Activated T-cell treated with anti-CD3 and anti-CD28 coated beads for 1 hour (primary cell): ENCODE measurements at places on chromosomes 2 and 18.

DNA sequence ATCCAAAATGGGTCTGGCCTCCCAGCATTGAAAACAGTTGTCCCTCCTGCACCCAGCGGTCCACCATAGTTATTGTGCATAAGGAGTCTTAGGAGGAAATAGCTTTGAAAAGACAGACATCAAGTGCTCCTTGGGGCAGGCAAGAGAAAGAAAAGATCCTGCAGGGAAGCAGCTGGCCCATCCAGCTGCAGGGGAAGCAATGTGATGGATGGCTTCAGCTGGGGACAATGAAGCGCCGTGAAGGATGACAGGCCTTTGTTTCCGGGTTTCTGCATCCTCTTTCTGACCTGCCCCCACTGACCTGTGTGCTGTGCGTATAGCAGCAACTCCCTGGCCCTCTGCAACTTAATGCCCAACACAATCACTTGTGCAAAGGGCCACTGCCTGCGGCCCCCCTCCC is 142.9 kb upstream of the NCKAP5 start:
- DNase-seq, result no peak

- DNase-seq, result no peak
Observed at GRCh38 chr2:68791914-68792313, 57.3 kb downstream of the ARHGAP25 start.

DNA sequence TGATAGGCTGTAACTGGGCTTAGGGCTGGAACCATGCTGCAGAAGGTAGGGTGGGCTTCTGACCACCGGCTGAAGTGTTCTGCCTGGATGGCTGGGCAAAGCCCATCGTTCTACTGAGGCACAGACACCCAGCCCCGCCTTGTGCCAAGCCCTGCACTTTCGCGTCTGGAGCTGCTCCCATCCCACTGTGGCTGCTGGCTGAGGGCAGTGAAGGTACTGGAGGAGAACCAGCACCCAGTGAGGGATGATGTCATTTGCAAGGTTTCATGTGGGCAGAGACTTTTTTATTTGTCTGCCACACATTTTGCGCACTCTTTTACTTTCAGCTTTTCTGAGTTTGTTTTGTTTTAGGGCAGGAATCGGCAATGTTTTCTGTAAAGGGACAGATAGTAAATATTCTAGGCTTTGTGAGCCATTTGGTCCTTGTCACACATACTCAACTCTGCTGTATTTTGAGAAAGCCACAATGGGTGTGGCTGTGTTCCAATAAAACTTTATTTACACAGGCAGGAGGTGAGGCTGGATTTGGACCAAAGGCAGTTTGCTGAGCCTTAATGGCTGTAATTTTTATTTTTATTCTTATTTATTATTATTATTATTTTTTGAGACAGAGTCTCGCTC is 85.6 kb downstream of the ASB1 start:
- no peak for DNase-seq

- DNase-seq, result no peak
Observed at GRCh38 chr2:16383411-16383810, 282.2 kb downstream of the CYRIA start.

- DNase-seq, result peak; percentile 7
Observed at GRCh38 chr2:112692495-112692911, 28.3 kb upstream of the NT5DC4 start.

- no peak for DNase-seq
Observed at GRCh38 chr2:5742126-5742525, 49.9 kb downstream of the SOX11 start.

GRCh38 chr2:240138254-240138984 is 2.0 kb downstream of the OTOS start:
- no peak for DNase-seq

- no peak for DNase-seq
Observed at GRCh38 chr2:161965994-161966393, 108.0 kb downstream of the DPP4 start.

DNA sequence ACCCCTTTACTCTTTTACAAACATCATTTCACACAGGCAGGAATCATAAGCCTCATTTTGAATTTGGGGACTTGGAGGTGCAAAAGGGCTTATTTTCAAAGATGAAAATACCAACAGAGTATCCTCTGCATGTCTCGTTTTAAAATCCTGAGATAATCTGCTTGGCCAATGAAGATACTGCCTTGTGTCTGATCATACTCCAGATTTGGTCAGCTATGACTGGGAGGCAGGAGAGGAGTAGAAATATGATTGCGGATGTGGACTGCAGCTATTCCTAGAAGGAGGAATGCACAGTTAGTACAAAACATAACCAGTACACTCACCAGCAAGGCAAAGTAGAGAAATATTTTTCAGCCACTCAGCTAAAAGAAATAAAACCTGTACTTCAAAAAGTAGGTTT is 342.3 kb downstream of the RPRM start:
- DNase-seq, result no peak

- DNase-seq, result no peak
Observed at GRCh38 chr2:183207110-183207509, 82.9 kb downstream of the NUP35 start.

GRCh38 chr18:62033756-62034155 is 140.9 kb upstream of the RNF152 start:
- DNase-seq, result no peak

- DNase-seq, result no peak
Observed at GRCh38 chr2:188916736-188917135, 57.4 kb upstream of the COL3A1 start.

DNA sequence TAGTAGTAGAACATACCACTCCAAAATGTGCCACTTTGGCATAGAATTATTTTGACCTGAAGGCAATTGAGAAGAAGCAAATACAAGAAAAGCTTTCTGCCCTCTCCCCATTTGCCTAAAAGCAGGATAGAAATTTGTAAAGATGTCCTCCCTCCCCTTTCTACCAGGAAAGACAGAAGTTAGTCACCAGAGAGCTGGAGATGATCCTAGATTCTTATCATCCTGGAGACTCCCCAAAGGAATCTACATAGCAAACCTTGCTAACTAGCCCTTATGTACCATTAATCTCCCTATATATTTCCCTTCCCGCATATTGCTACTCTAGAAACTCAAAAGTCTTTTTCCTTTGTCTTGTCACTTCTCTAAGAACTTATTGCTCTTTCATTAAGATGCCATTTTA is 12.6 kb upstream of the TMEM37 start:
- no peak for DNase-seq

DNA sequence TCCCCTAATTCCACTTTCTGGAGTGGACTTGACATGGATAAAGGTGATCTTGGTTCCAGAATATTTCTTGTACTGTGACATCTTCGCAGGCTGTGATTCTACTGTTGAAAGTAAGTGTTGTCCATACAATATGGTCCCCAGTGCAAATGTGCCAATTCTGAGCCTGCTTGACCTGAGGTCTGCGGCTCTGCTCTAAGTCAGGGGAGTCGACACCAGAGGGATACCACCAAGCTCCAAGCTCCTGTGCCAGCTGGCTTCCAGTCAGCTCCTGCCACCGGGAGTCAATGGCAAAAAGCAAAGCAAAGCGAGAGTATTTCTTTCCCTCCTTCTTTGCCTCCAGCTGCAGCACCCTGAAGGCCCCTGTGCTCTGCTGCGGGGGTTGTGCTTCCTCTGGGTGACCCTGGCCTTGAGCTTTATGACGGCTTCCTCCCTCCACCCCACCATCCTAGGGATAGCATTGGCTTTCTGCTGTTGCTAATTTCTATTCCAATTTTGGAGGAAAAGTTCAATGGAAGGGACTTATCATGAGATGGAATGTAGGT is 50.4 kb downstream of the SLC35F5 start:
- DNase-seq, result no peak

DNA sequence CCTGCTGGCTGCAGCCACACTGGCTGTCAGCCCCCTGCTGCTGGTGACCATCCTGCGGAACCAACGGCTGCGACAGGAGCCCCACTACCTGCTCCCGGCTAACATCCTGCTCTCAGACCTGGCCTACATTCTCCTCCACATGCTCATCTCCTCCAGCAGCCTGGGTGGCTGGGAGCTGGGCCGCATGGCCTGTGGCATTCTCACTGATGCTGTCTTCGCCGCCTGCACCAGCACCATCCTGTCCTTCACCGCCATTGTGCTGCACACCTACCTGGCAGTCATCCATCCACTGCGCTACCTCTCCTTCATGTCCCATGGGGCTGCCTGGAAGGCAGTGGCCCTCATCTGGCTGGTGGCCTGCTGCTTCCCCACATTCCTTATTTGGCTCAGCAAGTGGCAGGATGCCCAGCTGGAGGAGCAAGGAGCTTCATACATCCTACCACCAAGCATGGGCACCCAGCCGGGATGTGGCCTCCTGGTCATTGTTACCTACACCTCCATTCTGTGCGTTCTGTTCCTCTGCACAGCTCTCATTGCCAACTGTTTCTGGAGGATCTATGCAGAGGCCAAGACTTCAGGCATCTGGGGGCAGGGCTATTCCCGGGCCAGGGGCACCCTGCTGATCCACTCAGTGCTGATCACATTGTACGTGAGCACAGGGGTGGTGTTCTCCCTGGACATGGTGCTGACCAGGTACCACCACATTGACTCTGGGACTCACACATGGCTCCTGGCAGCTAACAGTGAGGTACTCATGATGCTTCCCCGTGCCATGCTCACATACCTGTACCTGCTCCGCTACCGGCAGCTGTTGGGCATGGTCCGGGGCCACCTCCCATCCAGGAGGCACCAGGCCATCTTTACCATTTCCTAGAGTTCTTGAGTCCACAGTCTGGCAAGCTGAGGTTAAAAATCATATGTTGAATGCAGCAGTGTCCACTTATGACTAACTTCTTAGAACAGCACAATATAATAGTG is 741 bp downstream of the GPR148 start:
- no peak for DNase-seq

- DNase-seq, result no peak
Observed at GRCh38 chr2:209614690-209615369, 156.8 kb upstream of the UNC80 start.

DNA sequence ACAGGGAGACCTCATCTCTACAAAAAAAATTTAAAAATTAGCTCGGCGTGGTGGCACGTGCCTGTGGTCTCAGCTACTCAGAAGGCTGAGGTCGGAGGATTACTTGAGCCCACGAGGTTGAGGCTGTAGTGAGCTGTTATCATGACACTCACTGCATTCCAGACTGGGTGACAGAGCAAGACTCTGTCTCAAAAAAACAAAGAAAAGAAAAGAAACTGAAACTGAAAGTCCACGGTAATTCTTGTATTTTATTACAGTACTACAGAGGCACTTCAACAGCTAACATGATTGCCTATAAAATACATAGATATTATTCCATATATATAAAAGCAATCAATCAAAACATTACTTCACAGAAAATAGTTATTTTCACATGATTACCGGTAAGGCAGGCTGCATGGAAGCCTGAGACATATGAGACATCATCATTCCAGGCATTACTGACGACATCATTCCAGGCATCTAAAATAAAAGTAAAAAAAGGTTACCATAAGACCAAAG is 23.1 kb downstream of the PRPF40A start:
- no peak for DNase-seq

- no peak for DNase-seq
Observed at GRCh38 chr18:58578835-58579560, 49.9 kb downstream of the ALPK2 start.

DNA sequence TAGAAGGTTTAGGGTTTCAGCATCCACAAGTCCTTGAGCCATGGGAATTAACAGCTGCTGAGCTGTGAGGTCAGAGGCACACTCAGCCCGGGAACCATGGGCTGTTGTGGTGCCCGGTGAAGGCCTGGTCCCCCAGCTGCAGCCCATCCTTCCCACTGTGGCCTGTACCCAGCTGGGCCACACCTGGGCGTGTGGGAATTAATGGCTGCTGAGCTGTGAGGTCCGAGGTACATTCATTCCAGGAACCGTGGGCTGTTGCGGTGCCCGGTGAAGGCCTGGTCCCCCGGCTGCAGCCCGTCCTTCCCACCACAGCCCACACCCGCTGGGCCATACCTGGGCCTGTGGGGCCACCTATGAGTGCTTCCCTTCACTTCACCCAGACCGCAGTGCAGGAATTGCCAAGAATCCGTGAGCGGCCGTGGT is 25.2 kb downstream of the TMEM18 start:
- DNase-seq, result no peak

DNA sequence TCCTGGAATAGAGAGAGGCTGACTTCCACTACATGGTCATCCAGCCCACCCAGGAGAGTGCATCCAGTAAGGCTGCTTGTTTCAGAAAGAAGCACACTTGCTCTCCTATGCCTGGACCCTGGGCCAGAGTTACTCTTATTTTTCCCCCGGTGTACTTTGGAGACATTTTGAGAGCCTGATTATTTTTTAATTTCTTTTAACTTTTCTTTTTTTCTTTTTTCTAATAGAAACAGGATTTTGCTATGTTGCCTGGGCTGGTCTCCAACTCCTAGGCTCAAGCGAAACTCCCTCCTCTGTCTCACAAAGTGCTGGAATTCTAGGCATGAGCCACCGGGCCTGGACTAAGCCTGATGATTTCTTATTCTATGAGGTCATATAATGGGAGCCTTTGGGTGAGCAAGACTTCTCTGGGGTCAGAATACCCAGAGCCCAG is 62.2 kb downstream of the RPL37A start:
- DNase-seq, result no peak

DNA sequence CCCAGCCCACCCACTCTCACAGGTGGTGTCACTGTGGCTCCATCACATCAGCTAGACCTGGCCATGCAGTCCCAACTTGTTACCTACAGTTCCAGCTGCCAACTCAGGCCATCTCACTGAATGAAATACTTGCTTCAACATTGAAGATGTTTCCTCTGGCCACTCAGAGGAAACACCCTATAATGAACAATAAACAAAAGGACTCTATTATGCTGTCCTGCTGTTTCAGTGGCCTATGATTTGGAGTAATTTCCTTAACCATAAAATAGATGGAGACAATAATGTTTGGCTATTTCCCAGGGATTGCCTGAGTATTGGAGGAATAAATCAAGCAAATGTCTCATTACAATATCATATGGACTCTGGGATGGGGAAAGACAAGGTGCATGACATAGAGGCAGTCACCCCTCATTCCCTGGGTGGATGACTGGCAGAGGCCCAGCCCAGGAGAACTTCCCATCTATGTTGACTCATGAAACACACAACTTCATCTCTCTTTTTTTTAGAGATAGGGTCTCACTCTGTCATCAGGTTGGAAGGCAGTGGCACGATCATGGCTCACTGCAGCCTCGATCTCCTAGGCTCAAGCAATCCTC is 134.4 kb downstream of the TGIF1 start:
- DNase-seq, result no peak
